PC-9 (cell line): ENCODE measurements at places on chromosomes 11 and 22. TPM values are rescaled to one million over a fixed set of nuclear protein-coding genes. Genes with fewer than 3 reads are reported as not detected.

PDGFD gene
- total RNA-seq: 6.1 and 6.9 TPM in 2 replicates

GAL gene
- total RNA-seq: 3.9 and 12.8 TPM in 2 replicates

OR52H1 gene
- not detected in 2 replicates for total RNA-seq

TMEM126B gene
- 32.6 and 38.1 TPM in 2 replicates for total RNA-seq

RTN4RL2 gene
- total RNA-seq: 3.4 and 4.6 TPM in 2 replicates

ZNF214 gene
- 0.55 and 1.4 TPM in 2 replicates for total RNA-seq

GGT5 gene
- total RNA-seq: not detected in 2 replicates

CDKN1C gene
- 5.1 and 7.6 TPM in 2 replicates for total RNA-seq

APOA5 gene
- not detected in 2 replicates for total RNA-seq

ADAMTS15 gene
- 1.8 and 2.2 TPM in 2 replicates for total RNA-seq

GCAT gene
- 32.3 and 37.7 TPM in 2 replicates for total RNA-seq

PVALB gene
- total RNA-seq: not detected in 2 replicates

OR52I2 gene
- total RNA-seq: not detected in 2 replicates

EIF3D gene
- 270 and 312 TPM in 2 replicates for total RNA-seq

HIRA gene
- 13.7 and 19.2 TPM in 2 replicates for total RNA-seq

CALCA gene
- not detected in 2 replicates for total RNA-seq
